Testis (tissue), 5 donors: ENCODE measurements at places on chromosomes 12 and 14.
A peak's percentile ranks its signal among the peaks of the same experiment; 100 is the strongest.

GRCh38 chr14:64865109-64865508 is 14.6 kb downstream of the SPTB start:
- DNase-seq = no peak

DNA sequence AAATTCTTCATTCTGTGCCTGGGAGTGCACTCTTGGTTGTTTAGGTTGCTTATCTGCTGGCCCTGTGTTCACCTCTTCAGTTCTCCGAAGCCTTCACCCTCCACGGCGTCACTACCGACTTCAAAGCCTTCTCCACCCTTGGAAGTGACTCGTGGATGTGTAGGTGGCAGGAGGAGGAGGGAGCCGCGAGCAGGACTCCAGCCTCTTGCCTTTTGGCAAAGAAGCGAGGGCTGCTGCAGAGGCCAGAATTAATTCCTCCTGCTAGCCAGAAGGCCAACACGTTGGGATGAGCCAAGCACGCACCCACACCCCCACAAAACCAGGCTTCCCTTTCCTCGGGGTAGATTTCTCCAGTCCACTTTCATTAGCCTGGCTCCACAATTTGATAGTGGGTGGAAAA is 86.5 kb downstream of the TBX5 start:
- no peak for DNase-seq

GRCh38 chr14:59069163-59069854 is 119.2 kb upstream of the DAAM1 start:
- DNase-seq = no peak

DNA sequence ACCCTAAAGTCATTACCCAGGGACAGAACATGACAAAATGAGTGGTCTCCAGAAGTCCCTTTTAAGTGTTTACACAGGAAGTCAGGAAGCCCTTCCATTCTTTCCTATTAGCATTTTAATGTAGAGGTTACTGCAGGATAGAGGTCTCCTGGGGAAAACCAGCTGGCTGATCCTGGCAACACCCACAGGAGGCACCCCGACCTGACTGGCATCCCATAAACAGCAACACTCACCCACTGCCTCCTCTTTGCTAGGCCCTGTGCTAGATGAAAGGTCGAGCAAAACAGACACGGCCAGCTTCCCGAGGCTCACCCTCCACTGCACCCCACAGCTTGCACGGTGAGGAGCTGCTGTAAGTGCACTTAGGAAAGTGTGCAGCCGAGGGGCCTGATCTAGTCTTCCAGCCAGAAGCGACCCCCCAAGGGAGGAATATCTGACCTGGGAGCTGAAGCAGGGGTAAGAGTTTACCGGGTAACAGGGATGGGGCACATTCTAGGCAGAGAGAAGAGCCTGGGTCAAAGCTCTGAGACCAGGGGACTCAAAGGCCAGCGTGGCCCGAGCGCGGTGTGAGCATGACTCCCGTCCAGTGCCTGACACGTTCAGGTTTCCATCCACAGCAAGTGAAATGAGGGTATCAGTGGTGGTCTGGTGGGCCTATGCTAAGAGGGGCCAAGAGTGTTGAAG is 9.0 kb downstream of the DAZAP2 start:
- no peak for DNase-seq

DNA sequence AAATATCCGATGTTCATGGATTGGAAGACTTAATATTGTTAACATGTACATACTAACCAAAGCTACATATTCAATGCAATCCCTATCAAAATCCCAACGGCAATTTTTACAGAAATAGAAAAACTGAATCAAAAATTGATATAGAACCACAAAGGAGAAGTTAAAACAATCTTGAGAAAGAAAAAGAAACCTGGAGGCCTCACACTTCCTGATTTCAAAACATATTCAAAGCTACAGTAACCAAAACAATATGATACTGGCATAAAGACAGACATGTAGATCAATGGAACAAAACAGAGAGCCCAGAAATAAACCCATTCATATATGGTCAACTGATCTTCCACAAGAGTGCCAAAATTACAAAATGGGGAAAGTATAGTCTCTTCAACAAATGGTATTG is 5.4 kb upstream of the PELI2 start:
- DNase-seq = no peak

DNA sequence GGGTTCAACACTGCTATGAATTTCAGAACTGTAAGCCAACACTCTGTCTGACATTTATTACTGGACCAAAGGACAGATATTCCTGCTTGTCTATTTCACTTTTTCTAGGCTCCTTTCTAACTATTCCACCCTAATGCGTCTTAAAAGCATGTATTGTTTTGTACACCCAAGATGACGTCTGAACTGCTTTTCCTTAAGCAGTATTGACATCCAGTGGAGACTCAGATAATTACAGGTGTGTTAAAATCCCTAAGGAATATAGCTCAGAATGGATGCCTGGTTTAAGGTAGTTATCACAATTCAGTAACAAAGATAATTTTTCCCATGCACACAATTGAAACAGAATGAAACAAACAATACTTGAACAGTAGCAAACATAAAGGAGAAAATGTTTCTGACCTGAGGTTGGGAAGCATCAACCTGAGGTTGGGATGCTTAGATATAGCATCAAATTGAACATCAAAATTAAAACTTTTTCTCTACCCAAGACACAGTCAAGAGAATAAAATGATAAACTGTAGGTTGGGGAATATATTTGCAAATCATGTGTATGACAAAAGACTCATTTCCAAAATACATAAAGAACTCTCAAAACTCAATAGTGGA is 93.7 kb upstream of the PTPRR start:
- DNase-seq = no peak

DNA sequence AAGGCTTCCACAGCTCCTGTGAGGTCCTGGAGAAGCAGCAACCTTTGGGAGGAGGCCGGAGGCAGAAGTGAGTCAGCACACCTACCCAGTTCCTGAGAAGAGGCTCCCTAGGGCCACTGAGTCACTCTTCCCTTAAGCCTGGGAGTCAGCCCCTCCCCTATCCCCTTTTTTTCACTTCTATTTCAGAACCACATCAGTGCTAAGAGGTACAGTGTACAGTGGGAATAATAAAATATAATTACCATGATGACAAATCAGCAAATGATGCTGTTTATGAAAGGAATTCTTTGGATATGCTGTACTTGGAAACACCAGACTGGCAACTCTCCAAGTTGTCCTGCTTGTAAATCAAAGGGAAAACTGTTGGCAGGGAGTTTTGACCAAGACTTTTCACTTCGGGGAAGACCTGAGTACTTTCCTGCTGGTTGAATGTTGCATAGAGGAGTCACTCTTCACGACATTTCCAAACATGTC is 7.8 kb upstream of the TBPL2 start:
- peak; percentile 41 for DNase-seq

- no peak for DNase-seq
Observed at GRCh38 chr12:66920205-66920604, 241.3 kb upstream of the GRIP1 start.

GRCh38 chr12:52356762-52357580 is 10.3 kb downstream of the KRT85 start:
- DNase-seq = no peak

- no peak for DNase-seq
Observed at GRCh38 chr12:25089738-25090137, 105.2 kb downstream of the DNAI7 start.

DNA sequence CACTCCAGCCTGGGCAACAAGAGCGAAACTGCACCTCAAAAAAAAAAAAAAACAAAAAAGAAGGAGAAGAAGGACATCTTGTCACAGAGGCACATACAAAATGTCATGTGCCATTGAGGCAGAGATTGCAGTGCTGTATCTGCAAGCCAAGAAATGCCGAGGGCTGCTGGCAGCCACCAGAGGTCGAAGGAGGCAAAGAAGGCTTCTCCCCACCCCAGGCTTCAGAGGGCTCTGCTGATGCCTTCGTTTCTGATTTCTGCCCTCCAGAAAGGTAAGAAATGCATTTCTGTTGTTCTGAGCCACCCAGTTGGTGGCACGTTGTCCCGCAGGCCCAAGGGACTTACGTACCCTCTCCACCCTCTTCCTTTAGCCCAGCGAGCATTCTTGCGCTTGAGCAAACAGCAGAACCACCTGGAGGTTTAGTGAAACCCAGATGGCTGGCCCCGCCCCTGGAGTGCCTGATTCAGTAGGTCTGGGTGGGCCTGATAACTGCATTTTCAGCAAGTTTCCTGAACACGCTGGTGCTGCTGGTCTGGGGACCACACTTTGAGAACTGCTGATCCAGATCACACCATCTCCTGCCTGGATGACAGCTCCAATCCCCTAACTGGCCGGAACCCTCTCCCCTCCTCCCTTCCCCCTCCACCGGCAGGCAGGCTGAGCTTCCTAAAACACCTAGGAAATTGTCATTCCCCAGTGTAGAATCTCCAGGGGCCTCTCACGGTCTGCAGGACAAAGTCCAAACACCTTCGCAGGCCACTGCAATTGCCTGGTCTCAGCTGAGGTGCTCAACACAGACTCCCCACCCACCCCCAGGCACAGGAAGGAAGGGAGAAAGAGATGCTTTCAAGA is 21.1 kb upstream of the SCARB1 start:
- DNase-seq = no peak

- DNase-seq = no peak
Observed at GRCh38 chr14:22333422-22334274, 255.4 kb downstream of the DAD1 start.

DNA sequence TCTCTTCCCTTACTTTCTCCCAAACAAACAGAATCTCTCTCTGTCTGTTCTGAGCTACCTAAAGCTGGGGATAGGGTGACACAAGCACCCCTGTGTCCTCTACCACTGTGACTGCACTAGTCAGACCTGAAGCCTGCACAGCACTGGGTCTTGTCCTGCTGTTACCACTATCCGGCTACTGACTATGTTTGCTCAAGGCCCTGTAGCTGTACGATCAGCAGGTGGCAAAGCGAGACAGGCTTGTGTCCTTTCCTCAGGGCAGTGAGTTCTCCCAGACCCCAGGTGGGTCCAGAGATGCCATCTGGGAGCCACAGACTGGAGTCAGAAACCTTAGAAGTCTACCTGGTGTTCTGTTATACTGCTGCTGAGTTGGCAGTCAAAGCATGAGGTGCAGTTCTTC is 116.4 kb downstream of the NUBPL start:
- no peak for DNase-seq

- DNase-seq = no peak
Observed at GRCh38 chr14:99678198-99678597, 5.9 kb upstream of the CYP46A1 start.

- no peak for DNase-seq
Observed at GRCh38 chr12:40390980-40391379, 166.2 kb downstream of the LRRK2 start.

DNA sequence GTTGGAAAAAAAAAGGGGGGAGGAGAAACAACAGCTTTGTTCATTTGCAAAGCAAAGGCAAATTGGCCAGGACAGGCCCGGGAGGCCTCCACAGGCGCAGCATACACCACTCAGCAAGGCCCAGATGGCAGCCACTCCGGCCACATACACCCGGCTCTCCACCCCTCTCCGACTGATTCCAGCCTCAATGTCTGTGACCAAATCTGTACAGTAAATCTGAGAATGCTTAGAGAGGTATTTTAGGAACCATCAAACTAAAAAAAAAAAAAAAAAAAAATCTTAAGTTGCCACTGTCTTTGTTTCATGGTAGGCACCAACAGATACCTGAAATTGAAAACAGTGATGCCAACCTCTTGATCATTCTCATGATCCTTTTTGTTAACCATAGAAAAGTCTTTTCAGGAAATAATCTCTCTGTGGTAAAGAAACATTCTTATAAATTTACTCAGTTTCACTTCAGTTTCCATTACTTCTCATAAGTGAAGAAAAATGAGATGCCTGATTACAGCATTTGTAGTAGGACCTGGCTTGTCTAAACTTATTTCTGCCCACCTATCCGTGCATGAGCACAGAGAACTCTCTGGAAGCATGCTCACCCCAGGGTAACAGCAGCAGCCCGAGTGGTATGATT is 20.2 kb downstream of the VPS37B start:
- no peak for DNase-seq

- no peak for DNase-seq
Observed at GRCh38 chr12:91230841-91231240, 48.2 kb upstream of the DCN start.

DNA sequence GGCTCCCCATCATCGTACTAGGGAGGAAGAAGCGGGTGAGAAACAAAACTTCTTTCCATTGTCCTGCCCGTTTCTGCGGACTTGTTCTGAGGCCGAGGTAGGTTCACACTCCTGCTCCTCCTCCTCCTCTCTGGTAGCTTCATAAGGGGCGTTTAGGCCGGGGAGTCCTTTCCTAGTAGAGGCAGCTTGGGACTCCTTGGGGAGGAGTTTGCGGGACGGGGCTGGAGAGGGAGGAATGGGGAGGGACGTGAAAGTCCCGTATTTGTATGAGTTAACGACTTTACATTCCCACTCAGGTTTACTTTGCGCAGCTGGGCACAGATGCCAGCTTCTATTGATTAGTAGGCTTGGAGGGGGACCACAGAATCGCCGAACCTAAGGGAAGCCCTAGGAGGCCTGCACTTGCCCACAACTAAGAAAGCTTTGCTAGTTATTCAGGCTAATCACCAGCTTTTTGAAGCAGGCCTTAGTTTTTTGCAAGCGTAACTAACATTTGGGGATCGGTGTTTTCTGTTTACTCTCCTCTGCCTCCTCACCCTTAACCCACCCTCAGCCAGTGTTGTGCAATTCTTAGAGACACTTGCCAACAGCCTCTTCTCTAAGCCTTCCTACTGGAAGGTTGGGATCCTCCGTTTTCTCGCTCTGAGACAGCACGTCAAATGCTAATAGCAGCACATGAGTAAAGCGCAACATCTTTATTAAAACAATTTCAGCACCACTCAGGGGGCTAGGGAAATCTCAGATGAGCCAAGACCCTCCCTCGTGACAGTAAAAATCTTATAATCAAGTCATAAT is 499 bp downstream of the RNASE4 start:
- peak; percentile 57 for DNase-seq

DNA sequence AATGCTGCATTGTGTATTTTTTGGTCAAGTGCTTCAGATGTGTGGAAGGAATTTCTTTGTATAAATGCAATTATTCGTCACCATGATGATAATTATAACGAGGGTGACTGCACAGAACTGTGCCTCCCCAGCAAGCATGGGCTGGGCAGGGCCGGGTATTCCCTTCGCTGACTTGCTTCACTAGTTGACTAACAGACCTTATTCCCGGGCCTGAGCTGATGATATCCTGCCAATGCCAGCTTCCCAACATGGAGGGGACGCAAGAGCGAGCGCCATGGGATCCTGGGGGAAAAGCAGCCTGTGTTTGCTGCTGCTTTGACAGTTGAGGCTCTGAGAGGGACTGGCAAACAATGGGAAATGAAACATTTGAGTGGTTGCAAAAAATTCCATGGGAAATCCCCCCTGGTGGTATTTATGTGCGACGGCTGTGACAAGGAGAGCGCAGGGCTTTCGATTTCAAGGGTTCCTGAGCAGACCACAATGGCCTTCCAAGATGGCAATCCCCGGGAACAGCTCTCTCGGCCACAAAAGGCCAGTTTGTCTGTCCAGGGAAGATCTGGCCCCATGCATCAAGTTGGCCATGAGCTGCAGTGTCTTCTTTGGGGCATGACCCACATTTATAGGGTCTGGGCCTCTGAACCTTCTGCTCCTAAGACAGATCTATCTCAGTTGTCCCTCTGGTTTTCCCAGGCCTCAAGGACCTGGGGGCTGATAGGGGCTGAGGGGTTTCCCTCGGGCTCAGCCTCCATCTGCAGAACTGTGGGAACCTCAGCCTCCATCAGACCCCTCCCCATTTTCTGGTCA is 21.9 kb upstream of the MAP1LC3B2 start:
- DNase-seq = no peak

- no peak for DNase-seq
Observed at GRCh38 chr14:61484031-61484430, 162.7 kb downstream of the PRKCH start.

- DNase-seq = peak; percentile 25
Observed at GRCh38 chr12:49346659-49347310, at the start of gene DNAJC22. TSS of gene DNAJC22 (plus strand) at chr12:49346888. CDS start at chr12:49348873, 1,985 bp downstream.

- no peak for DNase-seq
Observed at GRCh38 chr12:19409376-19409775, 29.9 kb upstream of the AEBP2 start.
